ENCODE measurements at places on chromosomes 4 and X.

DNA sequence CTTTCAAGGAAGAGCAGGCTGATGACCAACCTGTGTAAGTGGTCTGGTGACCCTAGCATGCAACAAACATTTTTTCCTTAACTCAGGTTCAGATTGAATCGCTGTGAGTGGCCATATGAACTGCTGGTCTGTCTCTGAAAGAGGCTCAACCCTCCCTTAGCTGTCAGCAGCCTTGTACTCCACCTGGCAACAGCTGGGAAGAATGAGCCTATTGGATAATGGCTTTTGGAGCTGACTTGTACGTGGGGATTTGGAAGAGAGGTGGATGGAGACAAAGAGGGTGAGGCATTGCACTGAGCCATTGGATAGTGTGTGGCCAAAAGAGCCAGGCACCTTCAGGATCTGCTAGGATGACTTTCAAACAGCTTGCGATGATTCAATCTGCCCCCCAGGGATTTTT lies 35.7 kb upstream of the BMP15 start:
- DNase-seq: no peak

DNA sequence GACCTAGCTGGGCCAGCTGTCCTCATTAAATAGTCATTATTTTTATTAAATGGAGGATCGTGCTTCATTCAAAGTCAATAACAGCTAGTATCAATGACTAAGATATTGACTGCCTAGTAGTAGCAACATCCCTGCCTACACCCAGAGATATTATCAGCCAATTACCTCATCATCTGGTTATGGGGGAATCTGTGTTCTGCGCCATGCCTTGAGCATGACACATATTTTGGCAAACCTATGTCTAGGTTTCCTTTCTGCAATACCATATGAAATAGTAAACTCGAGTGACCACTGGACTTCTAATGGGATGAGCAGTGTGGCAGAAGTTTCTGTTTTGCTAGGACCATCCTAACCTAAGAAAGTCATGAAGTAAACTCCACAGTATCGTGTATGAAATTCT lies 50.0 kb upstream of the AADAT start:
- no peak for DNase-seq

- no peak for DNase-seq
These were observed 14.3 kb downstream of the TEC start for GRCh38 chr4:48255072-48255958.

DNA sequence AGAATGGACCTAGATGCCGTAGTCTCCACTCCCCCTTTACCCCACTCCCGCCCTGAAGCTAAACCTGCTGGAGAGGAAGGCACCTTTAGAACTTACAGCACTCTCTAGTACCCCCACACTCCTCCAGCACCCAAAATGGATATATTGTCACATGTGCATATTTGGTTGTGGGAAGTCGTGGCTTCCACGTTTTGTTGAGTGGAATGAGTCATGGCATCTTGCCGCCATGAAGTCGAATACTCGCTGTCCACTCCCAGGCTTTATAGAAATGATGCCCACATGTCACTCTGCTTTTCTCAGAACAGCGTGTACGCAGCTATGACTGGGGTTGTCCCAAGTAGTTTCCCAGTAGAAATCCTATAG lies 545 bp downstream of the ABCE1 start:
- DNase-seq: peak; percentile 11

- DNase-seq: no peak
These were observed 557.6 kb upstream of the DIPK2B start for GRCh38 chrX:45758319-45758718.

- no peak for DNase-seq
These were observed 1270.2 kb upstream of the AGA start for GRCh38 chr4:178712486-178712885.

DNA sequence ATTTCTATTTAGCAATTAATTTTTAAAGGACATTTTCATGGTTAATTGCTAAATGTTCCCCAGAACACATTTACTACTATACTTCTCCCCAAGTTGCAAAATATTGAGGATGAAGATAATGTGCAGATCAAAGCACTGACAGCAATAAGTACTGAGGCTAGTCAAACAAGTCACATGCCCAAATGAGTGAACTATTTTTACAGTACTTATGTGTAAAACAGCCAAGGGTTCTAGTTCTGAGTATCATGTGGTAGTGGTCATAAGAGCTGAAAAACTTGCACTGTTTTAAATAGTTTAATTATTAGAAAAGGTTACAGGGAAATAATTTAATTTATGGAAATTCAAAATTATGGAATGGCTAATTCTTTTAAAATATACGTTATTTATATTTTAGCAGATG lies 3.8 kb downstream of the GALNTL6 start:
- DNase-seq: no peak

- DNase-seq: no peak
These were observed 35.0 kb upstream of the APLN start for GRCh38 chrX:129689796-129690195.

GRCh38 chr4:77305766-77306165 lies 148.8 kb downstream of the CCNG2 start:
- no peak for DNase-seq

DNA sequence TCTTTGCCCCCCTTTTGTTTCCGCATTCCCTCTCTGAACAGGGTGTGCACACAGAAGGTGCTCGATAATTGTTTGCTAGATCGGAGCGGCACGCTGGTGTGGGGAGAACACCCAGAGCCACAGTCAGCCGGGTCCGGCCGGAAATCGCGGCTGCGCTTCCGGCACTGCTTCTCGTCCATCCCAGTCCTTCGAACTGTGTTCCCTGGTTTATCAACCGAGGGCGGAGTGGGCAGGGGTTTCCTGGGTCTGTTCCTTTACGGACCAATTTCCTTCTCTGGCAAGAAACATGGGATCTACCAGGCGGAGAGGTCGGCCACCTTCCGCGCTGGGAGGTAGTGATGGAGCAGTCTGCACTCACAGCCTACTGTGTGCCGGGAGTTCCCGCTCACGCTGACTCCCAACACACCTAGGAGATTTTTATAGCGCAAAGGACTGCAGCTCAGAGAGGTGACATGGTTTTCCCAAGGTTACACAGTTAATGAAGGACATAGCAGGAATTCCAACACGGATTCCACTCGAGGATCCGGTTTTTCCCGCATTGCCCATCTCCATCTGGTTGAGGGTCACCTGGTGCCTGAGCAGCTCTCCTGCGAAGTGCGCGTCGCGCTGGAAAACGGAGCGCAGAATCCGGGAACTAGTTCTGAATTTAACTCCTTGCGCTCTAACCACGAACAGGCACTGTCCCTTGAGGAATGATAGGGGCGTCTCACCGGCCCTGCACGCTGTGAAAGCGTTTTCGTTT lies 6.8 kb downstream of the MSX1 start:
- DNase-seq: no peak

DNA sequence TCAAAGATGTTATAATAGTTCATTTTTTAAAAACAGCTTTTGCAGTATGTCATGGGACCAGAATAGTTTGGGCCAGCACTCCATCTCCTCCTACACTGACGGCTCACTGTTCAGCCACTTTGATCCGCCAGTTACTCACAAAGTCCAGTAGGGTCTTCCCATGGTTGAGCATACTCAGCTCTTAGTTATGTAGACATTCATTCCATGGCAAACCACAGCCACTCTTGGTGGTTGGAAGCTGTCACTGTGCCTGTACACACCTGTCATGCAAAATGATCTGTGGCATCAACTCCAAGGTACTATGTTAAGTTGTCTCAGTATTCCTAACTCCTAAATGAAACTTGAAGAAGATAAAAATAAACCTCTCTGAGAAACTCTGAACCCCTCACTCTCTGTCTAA lies 127.2 kb downstream of the NR3C2 start:
- no peak for DNase-seq

- no peak for DNase-seq
These were observed 73.8 kb upstream of the MXD4 start for GRCh38 chr4:2335729-2336101.

DNA sequence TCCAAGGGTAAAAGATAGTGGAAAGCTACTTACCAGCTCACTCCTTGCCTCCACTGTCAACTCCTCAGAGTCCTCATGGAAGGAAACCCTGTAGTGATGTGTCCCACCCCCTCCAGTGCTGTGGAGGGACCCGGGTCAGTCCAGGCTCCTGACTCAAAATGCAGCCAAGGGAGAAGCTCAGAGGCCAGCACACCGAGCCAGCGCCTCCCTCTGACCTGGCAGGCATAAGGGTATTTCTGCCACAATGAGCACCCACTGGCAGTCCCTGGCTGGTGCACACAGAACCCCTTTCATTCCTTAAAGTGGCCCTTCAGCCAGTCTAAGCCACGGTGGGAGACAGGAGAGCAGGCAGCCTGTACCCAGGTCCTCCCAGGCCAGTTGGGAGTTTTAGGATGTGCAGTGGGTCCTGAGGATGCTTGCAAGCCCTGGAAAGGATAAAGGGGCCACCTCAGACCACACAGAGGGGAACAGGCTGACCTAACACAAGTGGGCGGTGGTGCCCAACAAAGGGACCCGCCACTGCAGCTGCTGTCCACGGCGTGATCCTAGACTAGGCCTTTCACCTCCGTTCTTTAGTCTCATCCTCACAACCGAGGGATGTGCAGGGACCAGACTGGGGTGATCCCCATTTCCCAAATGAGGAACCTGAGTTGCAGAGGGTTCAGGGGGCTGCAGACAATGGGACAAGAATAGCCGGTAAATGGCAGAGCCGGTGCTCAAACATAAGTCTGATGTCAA lies 5.7 kb downstream of the JAKMIP1 start:
- no peak for DNase-seq

- no peak for DNase-seq
These were observed 58.7 kb downstream of the RWDD4 start for GRCh38 chr4:183600189-183600685.

GRCh38 chr4:27811948-27812347 lies 951.3 kb downstream of the STIM2 start:
- no peak for DNase-seq

DNA sequence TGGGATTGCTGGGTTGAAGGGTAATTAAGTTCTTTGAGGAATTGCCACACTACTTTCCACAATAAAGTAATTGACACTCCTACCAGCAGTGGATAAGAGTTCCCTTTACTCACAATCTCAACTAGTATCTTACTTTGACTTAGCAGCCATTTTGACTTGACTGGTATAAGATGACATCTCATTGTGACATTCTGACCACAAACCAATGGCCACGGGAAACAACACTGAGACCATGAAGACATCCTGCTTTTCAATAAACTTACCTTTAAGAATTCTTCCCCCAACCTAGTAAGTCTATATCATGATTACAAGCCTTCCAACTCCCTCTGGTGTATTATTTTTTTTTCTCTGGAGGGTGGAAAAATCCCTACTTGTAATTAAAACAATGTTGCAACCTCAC lies 66.9 kb upstream of the WDR1 start:
- DNase-seq: no peak

- DNase-seq: no peak
These were observed 111.6 kb upstream of the NUDT6 start for GRCh38 chr4:123034023-123034422.

GRCh38 chr4:152168987-152169616 lies 366.8 kb downstream of the FBXW7 start:
- no peak for DNase-seq

DNA sequence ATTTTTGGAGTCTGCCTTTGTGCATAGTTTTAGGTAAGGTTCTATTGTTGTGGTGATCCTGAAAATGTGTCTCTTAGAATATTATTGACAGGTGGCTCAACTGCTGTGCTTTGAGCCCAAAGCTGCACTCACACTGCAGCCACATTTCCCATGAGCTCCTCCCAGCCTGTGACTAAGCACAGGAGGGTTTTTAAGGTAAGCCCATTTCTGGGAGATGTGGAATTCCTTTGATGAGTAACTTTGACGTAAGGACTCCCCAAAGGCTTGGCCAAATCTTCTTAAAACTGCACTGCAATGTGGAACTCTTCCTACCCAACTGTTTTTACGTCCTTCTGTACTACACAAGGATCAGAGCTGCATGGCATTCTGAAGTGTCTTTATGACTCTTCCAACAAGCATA lies 20.0 kb upstream of the TMPRSS11A start:
- DNase-seq: no peak

- no peak for DNase-seq
These were observed 817.4 kb downstream of the STIM2 start for GRCh38 chr4:27678027-27678426.

DNA sequence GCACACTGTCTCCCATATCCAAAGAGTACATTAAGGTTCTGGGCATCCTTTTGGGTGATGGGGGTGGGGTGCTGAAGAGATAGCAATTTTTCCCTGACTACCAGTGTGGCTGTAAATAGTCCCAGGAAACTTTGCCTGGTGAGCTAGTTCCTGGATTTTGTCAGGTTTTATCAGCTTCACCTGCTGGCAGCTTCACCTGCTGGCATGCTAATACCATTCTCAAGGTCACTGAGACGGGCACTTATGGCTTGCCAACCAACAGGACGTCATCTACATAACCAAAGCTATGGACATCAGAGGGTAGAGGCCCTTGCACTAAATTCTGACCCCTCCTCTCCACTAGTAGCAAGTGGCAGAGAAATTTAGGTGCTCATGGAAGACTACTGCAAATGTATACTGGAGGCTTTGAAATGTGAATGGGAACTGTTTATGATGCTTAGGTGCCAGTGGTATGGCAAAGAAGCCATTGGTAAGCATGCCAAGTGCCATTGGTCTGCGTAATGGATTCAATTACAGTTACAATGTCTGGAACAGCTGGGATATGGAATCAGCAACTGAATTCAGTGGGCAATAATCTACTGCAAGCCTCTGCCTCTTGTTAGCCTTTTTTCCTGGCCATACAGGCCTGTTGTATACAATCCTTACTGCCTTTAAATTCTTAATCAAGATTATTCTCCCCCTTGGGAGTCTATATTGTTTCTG lies 71.6 kb upstream of the SH3RF1 start:
- no peak for DNase-seq

GRCh38 chrX:134241960-134242619 lies 5.1 kb downstream of the CCDC160 start:
- DNase-seq: no peak

DNA sequence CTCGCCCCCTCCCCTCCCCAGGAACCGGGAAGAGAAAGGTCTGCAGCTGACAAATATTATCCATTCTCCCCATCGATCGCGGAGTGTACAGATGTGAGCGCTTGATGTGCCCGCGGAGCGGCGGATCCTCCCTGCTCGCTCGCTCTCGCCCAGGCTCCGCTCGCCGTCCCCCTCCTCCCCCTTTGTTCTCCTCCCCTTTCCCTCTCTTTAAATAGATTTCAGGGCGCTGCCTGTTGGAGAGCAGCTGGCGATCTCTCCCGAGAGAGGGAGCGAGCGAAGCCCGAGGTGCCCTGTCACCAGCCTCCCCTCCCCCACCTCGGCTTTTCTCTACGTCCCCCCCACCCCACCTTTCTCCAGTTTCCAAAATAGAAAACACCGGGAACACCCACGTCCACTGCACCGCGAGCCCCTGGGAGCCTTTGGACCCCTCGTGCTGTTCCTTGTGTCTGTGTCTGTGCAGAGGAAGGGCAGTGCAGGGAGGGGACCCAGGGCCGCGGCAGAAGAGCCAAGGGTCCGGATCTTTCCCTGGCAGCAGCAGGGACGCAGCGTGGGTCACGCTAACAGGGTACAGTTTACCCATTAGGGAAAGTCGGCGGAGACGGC lies 56.6 kb upstream of the BCOR start:
- DNase-seq: no peak

- DNase-seq: no peak
These were observed 58.8 kb downstream of the C4orf50 start for GRCh38 chr4:5959211-5959982.

- no peak for DNase-seq
These were observed 38.3 kb downstream of the SEC24D start for GRCh38 chr4:118797558-118798142.

- no peak for DNase-seq
These were observed 744.8 kb upstream of the HS3ST1 start for GRCh38 chr4:12173496-12173895.

Data from T-helper 17 cell (primary cell).